ENCODE measurements at places on chromosomes 7 and 10. TPM values are rescaled to one million over a fixed set of nuclear protein-coding genes. Genes with fewer than 3 reads are reported as not detected.

GRCh38 chr7:87216701-87217508, 2.6 kb downstream of the TMEM243 start:
- DNase-seq = peak; percentile 15

DNA sequence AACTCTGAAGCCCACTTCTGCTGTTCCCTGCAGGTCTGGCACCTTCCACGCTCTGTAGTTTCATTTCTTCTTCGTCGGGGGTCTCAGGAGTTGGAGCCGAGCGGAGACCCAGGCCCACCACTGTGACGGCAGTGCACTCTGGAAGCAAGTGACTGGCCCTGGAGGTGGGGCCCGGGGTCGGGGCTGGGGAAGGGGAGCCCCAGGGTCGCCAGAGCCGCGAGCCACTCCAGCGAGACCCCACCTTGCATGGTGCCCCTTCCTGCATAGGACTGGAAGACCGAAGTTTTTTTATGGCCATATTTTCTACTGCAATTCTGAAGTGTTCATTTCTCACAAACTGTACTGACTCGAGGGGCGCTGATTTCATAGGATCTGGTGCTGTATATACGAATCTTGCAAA, 172.8 kb downstream of the CCDC3 start:
- no peak for DNase-seq

GRCh38 chr7:24882989-24883621, 96.9 kb downstream of the OSBPL3 start:
- DNase-seq = no peak

DNA sequence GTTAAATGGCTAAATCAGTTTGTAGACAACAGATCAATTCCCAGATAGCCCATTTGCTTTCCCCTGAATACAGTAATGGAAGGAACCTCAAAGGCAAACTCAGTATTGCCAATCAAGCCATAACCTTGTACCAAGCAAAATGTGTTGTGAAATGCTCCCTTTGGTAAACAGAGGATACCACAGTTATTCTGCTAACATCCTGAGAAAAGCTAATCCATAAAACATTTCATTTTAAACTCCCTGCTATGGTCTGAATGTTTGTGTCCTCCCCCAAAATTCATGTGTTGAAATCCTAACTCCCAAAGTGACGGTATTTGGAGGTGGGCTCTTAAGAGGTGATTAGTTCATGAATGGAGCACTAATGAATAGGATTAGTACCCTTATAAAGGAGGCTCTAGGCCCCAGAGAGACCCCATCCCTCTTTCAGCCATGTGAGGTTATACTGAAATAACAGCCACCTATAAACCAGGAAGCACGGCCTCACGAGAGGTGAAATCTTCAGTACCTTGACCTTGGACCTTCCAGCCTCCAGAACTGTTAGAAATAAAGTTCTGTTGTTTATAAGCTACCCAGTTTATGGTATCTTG, 89.3 kb upstream of the RNF148 start:
- DNase-seq = no peak

Gene NXPH1
- not detected for polyA plus RNA-seq

All from left lung (tissue), 14 donors.